Left renal cortex interstitium (tissue), 4 donors: ENCODE measurements at places on chromosomes 7 and 10.

DNA sequence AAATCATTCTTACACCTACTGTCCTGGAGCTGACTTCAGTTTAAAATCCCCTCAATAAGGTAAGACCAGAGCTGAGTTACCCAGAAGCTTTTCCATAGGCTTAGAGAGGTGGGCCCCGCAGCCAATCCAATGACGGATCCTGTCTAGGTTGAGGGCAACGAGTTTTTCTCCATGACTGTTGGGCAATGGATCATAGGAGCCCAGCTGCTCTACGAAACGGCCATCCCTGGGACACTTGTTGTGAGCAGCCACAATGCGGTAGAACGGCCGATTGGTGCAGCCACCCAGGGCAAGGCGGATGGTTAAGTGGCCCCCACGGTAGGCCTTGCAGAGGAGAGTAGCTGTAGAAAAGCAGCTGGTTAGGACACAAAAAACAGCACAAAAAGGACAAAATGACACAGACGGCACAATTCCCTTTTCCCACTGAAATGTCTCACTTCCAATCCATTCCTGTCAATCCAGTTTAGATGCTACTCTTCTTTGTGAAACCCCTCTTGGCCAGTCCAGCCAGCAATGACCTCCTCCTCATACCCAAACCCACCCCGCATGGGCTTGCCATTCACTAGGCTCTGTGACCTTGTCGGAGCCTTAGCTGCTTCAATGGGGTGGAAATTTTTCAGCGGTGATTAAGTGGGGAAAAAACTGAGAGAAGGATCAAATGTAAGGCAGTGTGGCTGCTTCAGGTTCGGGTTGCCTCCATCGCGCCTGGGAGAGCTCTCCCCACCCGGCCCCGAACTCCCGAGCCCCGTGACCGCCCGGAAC lies 580 bp downstream of the MRPS16 start:
- DNase-seq, result no peak

DNA sequence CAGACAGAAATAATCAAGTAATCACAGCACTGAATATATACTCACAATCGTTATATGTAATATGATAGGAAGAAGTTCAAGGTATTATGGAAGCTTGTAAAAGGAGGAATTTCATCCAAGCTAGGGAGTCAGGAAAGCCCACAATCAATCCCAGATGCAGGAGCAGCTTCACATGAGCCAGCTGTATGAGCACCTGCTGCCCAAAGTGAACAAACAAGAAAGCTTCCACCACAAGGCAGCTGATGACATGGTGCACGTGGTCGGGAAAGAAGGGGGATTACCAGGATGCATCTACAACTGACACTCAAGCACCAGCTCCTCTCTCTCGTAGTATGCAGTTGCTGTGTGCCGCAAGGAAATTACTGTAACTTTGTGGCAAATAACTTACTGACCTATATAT lies 225.2 kb downstream of the XPNPEP1 start:
- DNase-seq, result no peak

GRCh38 chr7:35037211-35037525 lies at the start of gene DPY19L1:
TSS of gene DPY19L1 (minus strand) at chr7:35037485. CDS start at chr7:35037394, 91 bp downstream.
- DNase-seq, result no peak

GRCh38 chr7:7771452-7771851 lies 53.0 kb upstream of the RPA3 start:
- DNase-seq, result no peak

DNA sequence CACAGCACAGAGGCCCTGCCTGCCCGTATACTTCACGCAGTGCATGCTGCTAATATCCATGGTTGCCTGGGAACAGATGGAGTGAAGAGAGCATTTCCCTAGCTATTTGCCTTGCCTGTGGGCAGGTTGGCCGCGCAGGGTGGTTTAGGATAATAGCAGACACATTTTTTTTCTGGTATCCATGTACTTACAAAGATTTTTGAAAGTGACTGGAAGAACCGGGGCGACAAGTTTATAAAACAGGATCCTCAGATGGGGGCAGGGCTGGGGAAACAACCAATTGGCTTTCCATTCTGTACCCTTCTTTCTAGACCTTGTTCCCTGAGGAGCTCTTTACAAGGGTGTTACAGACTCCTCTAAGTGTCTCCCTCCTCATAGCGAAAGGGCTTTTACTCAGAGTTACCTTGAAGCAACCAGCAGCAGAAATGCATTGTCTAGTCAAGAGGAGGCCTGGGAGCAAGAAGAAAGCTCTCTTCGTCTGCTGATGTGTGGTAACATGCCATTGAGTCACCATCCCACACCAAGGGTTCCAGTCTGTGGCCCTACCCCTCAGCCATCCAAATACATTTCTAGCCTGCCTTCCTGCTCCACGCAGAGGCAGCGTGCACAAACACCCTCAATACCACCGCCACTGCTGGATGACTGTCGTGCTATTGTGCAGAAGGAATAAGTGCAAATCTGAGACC lies 31.5 kb downstream of the MTURN start:
- no peak for DNase-seq

DNA sequence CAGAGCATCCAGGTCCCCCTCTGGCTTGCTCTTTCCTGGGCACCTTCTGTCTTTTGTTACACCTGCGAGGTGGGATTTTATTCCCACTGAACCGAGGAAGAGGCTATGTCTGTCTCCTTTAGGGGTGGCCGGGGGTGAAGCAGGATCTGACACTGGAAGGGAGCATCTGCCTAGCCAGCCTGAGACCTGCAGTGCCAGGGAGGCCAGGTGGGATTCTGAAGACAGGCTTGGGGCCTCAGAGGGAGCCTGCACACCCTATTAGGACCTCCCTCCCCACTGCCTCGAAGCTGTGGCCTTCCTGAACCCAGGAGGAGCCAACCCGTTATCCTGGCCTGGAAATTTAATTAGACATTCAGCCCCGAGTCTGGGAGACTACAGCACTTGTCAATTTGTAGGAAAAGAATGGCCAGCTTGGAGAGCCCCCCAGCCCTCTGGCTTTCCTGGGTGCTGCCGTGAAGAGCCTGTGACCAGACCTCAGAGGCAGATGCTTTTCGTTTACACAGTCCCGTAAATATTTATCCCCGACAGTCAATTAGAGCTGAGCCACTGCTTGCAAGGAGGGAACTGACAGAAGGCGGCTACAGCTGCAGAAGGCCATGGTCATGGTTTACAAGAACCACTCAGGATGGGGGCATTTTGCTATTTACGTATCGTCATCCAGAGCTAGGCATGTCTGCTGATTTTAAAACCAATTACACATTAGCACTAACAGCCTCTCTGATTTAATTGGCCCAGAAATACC lies 19.7 kb downstream of the CHAT start:
- no peak for DNase-seq

- no peak for DNase-seq
Measured at GRCh38 chr7:5630670-5631069, 150.8 kb downstream of the RNF216 start.

GRCh38 chr7:1367501-1368183 lies 91.6 kb downstream of the MICALL2 start:
- DNase-seq, result no peak
